ENCODE measurements at places on chromosomes 3 and 15.

DNA sequence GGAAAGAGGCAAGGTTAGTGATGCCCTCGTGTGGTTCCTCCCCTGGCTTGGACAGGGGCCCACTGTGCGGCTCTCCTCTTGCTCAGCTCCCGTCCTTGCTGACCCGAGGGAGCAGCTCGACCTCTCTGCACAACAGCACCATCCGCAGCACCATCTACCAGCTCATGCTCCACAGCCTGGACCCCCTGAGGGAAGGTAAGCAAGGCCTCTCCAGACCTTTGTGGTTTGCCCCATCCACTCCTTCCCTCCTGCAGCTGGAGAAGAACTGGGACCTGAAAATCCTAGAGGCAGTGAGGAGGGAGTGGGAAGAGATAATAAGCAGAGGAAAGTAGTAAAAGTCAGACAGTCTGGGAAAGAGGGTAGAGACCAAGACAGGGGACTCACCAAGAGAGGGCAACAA is 17.8 kb downstream of the SLC24A1 start:
- DNase-seq = no peak

DNA sequence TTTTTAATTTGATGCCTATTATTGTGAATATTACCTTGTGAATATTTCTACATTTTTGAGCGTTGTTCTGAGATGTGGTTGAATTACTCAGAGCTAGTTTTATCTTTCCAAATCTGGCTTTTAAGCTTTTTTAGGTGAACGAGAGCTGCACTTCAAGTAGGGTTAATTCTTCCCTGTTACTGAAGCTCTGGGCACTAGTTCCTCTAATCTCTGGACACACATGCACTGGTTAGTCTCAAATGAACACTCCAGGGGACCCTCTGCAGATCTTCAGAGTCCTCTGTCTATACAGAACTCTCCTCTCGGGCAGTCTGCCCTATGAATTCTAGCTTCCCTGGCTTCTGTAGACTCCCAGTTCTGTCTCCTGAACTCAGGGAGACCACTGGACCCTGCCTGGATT is 237.5 kb upstream of the TBC1D5 start:
- DNase-seq = no peak

- DNase-seq = no peak
Measured at GRCh38 chr15:101811902-101812301, at the start of gene OR4F15. Gene OR4F15 (plus strand): TSS chr15:101812202. CDS start chr15:101818187, 5,985 bp downstream.

GRCh38 chr3:116517308-116517707 is 72.0 kb upstream of the LSAMP start:
- no peak for DNase-seq

GRCh38 chr15:89446255-89446891 is 50.0 kb downstream of the RHCG start:
- peak; percentile 47 for DNase-seq

- DNase-seq = no peak
Measured at GRCh38 chr15:22873841-22874240, 35.4 kb downstream of the NIPA2 start.

DNA sequence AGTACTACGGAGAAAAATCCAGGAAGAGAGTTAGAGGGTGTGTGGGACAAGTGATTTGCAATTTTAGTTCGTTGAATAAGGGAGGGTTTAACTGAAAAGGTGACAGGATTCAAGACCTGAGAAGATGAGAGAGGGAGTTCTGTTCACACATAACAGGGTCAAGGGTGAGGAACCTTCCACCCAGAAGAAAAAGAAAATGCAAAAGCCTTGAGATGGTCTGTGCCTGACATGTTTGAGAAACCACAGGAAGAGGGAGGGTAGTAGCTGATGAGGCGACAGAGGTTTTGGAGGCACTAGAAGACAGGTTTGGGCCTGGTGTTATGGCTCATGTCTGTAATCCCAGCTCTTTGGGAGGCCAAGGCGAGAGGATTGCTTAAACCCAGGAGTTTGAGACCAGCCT is 591 bp upstream of the SLC25A20 start:
- DNase-seq = peak; percentile 46

GRCh38 chr3:177721864-177722785 is 524.8 kb upstream of the TBL1XR1 start:
- DNase-seq = no peak

DNA sequence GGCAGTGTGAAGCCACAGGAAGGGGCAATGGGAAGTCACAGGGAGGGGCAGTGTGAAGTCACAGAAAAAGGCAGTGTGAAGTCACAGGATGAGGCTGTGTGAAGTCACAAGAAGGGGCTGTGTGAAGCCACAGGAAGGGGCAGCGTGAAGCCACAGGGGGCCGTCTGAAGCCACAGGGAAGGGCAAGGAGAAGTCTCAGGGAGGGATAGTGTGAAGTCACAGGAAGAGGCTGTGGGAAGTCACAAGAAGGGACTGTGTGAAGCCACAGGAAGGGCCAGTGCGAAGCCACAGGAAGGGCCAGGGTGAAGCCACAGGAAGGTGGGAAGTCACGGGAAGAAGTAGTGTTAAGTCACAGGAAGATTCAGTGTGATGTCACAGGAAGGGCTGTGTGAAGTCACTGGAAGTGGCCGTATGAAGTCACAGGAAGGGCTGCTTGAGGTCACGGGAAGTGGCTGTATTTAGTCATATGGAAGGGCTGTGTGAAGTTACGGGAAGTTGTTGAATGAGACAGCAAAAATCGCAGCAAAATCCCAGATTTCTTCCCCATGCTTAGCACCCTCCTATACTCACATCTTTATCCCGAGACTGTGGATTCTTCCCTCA is 38.6 kb downstream of the GASK1A start:
- no peak for DNase-seq

DNA sequence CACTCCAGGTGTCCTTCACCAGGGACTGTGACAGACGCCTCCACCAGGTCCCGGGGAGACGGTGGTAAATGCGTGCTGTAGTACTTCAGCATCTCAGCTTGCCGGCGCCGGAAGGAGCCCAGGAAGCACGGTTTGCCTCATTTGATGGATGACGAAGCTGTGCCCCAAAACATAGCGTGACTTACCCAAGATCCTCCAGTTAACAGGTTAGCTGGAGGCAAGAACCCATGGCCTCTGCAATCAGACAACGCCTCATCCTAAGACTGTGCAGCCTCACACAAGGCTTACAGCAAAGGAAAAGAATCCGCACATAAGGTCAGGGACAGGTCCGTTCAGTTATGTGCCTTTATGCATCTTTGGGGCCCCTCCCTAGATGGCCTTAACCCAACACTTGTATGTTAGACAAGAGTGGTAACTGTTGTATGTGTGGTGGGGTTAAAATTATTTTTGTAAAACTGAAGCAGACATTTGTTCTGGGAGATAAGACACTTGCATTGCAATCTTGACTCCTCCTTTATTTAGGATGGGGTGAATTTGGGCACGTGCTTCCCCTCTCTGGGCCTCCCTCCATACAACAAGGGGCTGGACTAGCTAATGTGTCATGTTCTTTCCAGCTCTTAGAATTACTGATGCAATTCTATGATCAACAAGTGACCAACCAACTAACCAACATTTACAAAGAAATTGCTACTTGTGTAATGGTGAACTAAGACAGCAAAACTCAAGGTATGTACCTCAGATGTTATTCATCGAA is 39.4 kb downstream of the VGLL4 start:
- no peak for DNase-seq

DNA sequence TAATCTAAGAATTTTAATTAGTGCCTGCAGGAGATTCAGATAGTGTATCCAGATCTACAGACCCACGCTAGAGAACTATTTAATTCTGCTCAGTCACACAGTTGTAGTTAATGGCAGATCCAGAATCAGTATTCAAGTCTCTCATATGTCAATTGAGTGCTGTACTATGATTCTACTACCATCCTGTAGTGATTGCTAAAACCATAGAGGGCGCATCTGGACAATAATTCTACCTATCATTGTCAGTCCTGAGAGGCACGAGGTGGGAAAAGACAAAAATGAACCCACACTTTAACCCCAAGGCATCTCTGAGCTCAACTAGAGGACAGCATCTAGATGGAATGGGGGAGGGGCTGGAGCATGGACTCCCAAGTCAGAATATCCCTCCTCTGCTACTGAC is 22.7 kb downstream of the DHX36 start:
- no peak for DNase-seq

DNA sequence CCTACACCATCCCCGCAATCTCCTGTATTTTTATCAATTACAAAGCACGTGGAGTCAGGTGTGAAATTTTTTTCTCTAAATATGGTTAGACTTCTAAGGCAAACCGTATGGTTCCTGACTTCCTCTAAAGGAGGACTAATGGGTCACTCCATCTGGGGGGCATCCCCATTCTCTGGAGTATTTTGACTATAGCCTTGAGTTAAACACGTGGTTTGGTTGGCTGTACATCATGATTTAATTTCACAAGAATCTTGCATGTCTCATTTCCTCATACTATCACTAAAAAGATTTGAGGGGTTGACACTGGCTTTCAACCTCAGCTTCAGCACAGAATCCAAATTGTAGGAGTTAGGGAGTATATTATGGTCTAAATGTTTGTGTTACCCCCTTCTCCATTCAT is 25.3 kb upstream of the ZNF770 start:
- DNase-seq = no peak

DNA sequence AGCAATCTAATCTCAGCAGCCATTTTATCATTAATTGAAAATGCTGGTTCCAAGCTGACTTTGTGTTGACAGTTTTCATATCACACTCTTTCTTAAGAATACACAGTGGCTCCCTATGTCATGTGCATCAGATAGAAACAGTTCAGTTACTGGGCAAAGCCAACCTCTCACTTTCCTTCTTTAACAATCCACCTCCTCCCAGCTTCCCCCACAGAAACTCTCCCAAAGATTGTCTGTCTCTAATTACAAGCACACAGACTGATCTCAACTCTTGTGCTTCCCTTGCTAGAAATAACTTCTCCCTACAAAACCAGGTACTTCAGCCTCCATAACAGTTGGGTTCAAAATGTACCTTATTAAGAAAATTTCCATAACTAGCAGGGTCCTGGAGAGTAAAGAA is 228.9 kb upstream of the WNT5A start:
- no peak for DNase-seq

DNA sequence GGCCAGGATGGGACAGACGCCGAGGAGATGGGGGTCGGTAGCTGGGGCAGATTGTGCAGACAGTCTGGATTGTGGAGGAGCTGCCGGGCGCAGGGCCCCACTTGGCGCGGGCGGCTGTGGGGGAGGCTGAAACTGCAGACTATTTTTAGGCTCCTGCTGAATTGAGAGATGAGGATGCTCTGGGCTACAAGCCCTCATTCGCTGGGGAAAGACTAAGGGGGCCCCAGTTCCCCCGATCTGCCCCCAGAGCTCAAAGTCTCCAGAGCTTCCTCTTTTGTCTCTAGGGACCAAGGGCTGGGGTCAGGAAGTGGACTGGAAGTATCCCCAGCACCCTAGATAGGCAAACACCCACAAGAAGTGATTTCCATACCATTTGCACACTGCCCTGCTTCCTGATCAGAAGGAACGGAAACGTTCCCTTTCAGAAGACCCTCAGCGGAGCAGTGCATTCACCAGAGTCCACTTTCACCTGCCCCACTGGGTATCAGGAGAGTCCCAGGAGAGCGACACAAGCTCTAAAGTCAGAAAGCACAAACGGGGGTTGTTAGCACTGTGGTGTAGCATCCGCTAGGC is 29.7 kb downstream of the SEMA7A start:
- DNase-seq = no peak

- DNase-seq = peak; percentile 51
Measured at GRCh38 chr15:70596354-70597055, 166.9 kb downstream of the UACA start.

DNA sequence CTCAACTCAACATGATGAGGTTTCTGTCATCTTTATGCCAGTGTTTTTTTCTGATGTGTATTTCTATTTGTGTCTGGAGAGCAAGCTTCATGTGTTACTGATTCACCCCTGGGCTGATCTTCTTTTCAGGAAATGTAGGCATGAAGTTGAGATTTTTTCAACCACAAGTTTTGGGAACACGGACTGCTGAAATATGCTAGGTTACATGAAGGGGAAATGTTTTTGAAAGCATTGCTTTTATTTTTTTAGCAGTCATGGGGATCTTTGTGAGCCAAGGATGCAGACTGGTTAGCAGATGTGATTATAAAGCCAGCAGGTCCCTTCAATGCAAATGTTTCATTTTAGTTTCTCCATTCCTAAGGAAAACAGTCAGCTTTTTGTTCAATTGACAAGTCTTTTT is 219.3 kb upstream of the COL8A1 start:
- no peak for DNase-seq

GRCh38 chr15:81001152-81002008 is 657 bp downstream of the TLNRD1 start:
- peak; percentile 58 for DNase-seq

GRCh38 chr3:52456169-52456799 is 880 bp downstream of the NISCH start:
- DNase-seq = no peak

GRCh38 chr3:108157273-108157672 is 65.0 kb downstream of the IFT57 start:
- DNase-seq = no peak

- DNase-seq = no peak
Measured at GRCh38 chr3:152050903-152051302, 177.5 kb downstream of the SUCNR1 start.

- no peak for DNase-seq
Measured at GRCh38 chr3:35184775-35185174, 454.6 kb upstream of the ARPP21 start.

- DNase-seq = no peak
Measured at GRCh38 chr3:11509173-11510000, 134.3 kb downstream of the VGLL4 start.

DNA sequence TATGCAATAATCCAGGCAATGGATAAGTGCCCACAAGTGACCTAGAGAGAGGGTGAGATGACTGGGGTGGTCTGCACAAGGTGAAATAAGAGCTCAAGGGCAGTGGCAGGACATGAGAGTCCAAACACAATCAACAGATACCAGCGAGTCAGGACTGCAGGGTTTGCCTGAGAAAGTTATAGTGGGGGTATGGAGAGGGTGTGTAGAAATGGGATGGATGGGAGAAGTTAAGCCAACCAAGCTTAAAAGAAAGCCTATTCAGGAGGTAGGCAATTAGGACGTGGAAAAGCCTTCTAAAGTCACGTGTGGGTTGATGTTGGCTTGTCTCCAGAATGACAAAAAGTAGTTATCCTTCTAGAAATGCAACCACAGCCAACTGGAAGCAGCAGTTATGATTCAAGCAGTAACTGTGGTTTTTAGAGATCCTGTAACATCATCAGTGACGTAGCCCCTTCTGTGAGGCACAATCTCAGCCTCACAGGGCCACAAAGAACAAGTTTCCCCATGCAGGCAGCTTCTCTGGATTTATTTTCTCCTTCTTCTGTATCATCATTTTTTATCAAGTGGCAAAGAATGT is 56.1 kb downstream of the FAM174B start:
- peak; percentile 33 for DNase-seq

DNA sequence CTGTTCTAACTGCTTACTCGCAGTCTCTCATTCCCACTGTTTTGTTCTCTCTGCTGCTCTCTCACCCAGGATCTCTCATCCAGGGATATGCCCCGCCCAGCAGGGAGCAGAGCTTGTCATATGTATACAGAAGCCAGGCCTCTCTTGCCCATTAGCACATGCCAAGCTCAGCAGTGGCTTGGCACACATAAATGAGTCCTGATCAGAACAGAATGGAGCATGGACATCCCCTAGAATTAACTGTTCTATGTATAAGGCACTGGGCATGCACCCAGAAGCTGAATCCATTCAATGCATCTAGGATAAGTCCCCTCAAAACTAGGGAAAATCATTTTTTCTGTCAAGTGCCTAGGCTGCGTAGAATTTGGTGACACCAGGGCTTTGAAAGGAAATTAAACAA is 61.6 kb downstream of the IGSF11 start:
- DNase-seq = no peak

GRCh38 chr3:23127196-23127595 is 75.9 kb upstream of the UBE2E2 start:
- no peak for DNase-seq

Data from activated CD4-positive, alpha-beta T cell treated with anti-CD3 and anti-CD28 coated beads, Interleukin-2, Interleukin-6, amounts not matched to agents 100 ng/mL and 50 ng/mL, durations not matched to agents 16 hours and 8 hours (primary cell).